ENCODE measurements at places on chromosomes 11 and 22.

GRCh38 chr11:69301455-69302401, 7.8 kb downstream of the MYEOV start:
- DNase-seq, result peak; percentile 95

GRCh38 chr11:33861386-33861785, 30.5 kb downstream of the LMO2 start:
- DNase-seq, result no peak

- peak; percentile 39 for DNase-seq
Measured at GRCh38 chr11:116454020-116454645, 318.7 kb downstream of the BUD13 start.

GRCh38 chr11:111362887-111363411, 16.1 kb downstream of the POU2AF1 start:
- DNase-seq, result no peak

DNA sequence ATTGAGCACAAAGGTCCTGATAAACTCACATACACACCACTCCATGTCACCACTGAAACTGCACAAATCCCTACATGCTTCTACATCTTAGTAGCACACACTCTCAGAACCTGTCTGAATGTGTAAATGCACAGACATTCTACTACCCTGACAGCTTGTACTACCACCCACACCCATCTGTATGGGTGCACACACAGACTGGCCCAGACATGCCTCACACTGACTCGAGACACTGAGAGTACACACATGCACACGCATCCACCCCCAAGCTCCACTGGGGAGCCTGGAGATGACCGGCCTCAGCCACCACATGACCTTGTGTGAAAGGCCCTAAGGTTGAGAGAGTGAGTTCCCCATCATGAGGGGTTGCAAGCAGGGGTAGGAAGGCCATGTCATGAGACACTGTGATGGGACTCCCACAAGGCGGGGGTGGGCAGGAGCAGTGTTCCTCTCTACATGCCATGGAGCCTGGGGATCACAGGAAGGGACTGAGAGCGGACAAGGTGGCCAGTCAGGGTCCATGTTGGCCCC, 28.1 kb downstream of the ARAP1 start:
- DNase-seq, result no peak

DNA sequence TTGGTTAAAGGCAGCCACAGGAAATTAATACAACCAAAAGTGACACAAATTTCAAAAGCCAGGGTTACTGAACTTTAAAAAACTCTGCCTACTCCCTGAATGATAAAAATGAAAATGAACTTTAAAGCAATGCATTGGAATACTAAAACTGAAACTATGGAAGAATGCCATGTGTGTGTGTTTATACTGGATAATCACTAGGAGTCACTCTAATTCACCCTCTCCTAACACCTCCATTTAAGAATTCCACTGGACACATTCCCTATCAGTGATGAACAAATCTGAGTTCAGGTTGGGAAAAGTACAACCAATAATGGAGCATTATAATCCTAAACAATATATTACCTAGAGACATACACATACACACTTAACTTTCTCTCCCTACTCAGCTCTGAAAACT, 27.5 kb upstream of the PLAAT3 start:
- peak; percentile 14 for DNase-seq

GRCh38 chr11:2100361-2101170, 38.6 kb downstream of the IGF2 start:
- DNase-seq, result peak; percentile 17

DNA sequence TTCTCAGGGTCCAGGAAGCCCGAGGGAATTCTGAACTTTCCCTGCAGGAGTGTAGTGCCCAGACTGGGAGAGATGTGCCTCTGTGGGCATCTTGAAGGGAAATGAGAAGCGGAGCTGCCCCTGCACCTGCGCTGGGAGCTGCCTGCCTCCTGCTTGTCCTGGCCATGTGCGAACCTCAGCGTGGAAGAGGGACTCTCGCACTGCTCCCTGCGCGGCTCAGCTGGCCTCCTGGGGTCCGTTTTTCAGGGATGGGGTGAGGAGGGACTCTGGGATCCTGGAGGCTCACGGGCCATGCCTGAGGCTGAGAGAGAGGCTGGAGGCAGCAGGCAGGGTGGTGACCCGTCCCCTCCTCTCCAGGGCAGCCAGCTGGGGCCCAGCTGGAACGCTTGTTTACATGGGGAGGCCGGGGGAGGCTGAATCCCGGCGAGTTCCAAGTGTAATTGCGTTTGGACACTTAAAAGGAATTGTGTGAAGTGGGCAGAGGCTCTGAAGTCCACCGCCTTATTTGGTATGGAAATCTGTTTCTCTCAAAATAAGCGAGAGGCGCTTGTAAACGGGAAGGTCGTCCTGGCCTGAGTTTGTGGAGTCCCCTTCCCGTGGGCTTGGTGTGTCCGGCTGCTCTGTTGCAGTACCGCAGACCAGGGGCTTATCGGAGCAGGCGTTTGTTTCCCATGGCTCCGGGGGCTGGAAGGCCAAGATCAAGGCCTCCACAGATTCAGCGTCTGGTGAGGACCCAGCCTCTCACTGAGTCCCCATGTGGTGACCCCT, 1.2 kb upstream of the MRGPRF start:
- peak; percentile 49 for DNase-seq

DNA sequence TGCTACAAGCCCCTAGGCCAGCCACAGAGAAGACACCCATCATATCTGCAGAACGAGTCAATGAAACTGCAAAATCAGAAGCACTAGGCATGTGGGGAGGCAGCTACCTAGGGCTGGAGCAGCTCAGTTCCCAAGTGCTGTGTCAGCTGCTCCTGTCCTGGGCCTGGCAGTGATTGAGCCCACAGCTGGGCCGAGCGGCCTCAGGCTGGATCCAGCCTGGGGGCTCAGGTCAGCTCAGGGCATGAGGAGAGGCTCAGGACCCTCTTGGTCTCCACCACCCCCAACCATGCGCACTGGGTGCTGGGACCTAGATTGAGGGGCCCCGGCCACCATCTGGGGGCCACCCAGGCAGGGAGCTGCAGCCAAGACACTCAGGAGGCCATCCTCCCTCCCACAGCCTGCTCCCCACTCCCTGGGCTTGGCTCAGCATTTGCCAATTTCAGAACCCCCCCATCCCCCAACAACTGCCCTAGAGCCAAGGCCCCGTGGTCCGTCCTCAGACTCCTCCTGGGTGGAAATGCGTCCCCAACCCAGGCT, 2.4 kb upstream of the TNNT3 start:
- no peak for DNase-seq

GRCh38 chr22:26527574-26528465, 15.5 kb upstream of the TFIP11 start:
- no peak for DNase-seq

- DNase-seq, result no peak
Measured at GRCh38 chr11:2302306-2302895, 588 bp downstream of the TSPAN32 start.

- no peak for DNase-seq
Measured at GRCh38 chr11:79932612-79933011, 491.8 kb upstream of the TENM4 start.

DNA sequence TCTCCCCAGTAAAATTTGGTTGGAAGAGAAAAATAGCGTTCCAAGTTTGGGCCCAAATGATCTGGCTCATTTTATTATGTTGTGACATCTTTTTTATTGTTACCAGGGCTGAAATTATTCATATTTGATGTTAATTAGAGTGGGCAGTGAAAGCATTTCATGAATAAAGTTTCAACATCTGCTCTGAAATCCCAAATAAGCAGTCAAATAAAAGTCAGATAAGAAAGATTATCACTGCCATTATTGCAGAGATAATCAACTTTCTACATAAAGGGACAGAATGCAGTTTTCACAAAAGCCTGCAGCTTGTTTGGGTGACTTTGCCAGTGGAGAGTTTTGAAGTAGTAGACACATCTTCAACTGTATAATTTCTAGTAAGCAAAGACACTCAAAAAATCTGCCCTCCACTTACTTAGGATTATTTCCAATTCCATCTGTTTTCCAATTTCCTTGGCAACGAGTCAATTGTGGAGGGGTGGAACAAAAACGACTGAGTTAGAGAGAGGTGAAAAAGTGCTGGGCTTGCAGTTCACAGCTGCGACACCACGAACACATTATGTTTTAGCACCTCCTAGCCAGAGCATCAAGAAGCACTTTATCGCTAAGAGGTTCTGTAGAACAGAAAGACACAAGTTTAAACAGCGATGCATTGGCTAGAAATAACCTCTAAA, 9.0 kb downstream of the TECTA start:
- no peak for DNase-seq

GRCh38 chr11:69122630-69123431, 32.9 kb upstream of the SMIM38 start:
- DNase-seq, result peak; percentile 77

DNA sequence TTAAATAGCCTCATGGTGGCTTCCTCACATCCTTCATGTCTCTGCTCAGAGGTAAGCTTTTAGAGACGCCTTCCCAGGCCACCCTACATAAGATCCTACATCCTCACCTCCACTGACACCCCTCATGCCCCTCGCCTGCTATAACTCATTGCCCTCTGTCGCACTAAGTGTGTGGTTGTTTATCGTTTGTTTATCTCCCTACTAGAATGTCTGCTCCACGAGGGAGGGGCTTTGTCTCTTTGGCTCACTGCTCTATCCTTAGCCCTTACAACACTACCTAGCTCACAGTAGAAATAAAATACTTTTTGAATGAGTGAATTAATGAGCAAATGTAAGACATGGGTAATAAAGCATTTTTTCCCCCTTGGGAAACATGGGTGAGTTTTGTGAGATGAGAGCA, 1.3 kb upstream of the CBLIF start:
- no peak for DNase-seq

GRCh38 chr11:103108933-103109817, at the start of gene DYNC2H1:
Gene DYNC2H1, plus strand, starts transcription at chr11:103109426. Its CDS starts 149 bp downstream, at chr11:103109575.
- peak; percentile 92 for DNase-seq

DNA sequence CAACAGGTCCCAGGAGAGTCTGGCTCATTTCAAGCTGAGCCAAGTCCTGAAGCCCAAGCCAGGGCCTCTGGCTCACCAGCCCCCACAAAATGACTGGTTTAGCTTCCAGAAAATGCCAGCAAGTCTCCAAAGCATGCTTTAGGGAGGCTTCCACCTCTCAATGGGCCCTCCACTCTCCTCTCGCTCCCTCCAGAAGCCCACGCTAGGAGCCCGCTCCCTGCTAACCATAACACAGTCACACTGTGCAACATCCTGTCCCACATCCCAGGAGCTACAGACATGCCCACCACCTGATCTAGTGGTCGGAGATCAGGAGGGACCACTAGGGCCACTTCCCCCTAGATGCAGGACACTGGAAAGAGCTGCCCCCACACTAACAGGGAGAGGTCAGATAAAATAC, 6.9 kb downstream of the SULT4A1 start:
- no peak for DNase-seq

DNA sequence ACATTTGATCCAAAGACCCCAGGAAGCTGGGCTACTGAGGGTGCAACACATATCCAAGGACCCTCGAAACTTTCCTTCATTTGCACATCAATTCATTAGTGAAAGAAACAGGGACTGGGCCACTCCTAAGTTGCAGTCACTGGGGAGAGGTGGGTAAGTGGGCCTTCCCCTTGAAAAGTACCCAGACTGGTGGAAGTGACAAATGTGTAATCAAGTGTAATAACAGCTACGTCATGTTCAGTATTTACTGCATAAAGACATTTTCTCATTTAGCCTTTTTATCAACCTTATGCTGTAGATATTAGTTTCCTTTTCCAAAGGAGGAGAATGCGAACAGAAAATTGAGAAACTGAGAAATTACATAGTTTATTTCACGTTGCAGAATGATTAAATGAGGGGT, 101.9 kb upstream of the OLFML1 start:
- DNase-seq, result no peak

DNA sequence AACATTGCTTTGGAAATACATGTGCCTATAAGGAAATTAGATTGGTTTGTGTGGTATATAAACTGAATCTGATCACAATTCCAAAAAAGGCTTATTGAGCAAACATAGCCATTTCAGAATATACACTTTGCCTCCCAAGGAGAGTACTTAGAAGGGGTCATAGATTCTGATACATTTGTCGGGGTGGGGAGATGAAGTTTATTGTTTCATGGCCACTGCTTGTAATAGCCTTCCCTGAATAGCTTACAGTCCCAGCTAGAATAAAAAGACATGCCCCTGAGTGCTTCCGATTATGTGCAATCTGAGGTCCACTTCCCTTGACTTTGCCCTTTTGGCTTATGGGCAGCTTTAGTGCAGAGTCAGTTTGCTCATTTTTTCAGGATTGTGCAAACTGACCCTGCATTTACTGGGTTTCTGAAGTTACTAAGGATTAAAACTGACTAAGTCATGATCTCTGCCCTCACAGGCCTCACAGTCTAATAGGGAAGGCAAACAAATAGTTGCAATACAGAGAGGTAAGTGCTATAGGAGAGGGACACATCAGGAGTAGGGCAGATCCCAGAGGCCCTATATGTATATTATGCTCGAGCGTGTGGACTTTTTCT, 184.2 kb downstream of the BLID start:
- no peak for DNase-seq

- DNase-seq, result no peak
Measured at GRCh38 chr11:86108191-86108590, 39.3 kb upstream of the PICALM start.

- DNase-seq, result peak; percentile 88
Measured at GRCh38 chr11:67288452-67289225, 464 bp upstream of the ANKRD13D start.

DNA sequence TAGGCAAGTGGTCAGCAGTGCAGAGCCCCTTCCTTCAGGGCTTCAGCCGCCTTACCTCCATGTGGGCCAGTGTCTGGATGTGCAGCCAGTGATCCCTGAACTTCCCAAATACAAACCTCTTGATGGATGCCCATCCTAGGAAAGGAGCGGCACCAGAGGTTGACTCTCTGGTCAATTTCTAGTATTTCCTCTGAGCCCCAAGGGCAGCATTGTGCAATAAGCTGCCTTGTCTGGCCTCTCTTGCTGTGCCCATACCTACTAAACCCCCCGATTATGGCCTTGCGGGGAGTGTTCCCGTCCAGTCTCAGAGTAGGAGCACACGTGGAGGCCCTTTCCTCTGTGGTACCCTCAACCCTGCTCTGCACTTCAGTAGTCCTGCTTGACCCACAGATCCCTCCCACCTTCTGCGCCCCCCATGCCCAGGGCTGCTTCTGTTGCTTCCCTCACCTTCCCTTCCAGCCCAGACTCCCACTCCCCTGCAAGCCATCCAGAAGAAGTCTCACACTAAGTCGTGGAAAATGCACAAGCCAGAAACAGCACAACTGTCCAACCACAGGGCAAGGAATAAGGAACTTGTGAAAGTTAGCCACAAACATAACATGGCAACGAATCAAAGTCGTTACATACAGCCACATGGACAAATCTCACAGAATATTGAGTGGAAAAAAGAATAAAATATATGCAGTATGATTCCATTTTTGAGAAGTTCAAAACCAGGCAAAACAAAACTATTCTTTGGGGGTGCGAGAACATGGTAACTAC, 39.6 kb upstream of the HORMAD2 start:
- no peak for DNase-seq

DNA sequence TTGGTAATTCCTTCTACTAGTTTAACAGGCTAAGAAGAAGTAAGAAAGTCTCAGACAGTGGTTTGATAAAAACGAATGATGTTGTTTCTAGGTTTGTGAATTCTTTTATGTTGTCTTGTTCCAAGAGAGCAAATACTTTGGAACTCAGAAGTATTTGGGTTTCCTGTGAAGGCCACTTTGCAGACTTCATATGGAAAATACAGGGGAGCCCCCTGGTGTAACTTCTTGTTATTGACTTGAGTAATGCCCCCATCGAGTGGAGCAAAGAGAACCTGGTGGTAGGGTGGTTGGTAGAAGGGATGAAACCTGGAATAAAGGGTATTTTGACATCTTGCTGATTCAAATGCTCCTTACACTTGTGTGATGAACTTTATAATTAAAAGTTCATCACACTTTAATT, 40.0 kb upstream of the PTH start:
- no peak for DNase-seq

Measured in fibroblast of skin of scalp (primary cell).